ENCODE measurements at places on chromosomes 13 and 19.

DNA sequence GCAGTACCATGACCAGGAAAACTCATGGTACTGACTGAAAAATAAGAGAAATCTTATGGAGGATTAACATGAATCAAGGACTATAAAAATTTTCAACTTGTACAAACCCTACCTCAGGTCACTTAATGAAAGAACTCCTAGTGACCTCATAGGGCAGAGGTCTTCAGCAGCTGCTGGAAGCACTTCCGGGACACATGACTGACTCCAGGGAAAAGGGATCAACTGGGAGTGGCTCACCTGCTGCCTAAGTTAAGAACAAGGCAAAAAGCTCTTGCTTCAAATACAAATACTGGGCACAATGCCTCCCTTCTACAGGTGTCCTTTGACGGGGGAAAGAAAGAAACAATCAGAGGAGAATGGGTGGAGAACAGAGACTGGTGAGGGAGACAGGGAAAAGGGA, 18.6 kb downstream of the DOCK9 start:
- no peak for DNase-seq

- no peak for DNase-seq
Observed at GRCh38 chr13:93767917-93768409, 541.4 kb downstream of the GPC6 start.

DNA sequence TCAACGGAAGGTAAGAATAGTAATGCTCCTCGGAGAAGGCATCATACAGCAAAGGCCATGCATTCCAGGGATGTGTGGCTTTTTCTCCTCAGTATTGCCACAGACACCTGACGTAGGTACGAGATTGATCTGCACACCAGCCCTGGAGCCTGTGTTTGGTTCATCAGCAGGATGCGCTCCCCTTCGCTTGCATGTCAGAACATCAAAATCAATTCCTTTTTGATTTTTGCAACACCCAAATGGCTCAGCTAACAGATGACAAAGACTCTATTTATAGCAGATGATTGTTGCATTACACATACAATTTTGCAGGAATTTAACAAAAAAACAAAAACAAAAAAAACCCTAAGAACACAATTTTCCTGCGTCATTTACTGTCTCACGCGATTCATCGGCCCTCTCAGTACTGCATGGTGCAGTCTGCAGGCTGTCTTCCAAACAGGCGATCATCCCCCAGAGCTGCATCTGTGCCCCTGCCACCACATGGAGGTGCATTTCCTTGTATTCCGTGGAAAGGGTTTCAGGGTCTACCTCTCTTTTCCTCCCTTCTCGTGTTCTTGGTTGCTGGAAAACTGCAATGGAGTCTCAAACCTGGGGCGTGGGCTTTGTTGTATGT, 207.3 kb downstream of the TEX29 start:
- no peak for DNase-seq

- DNase-seq, result peak; percentile 83
Observed at GRCh38 chr19:36973021-36973843, 57.1 kb downstream of the ZNF568 start.

Measured in activated CD4-positive, alpha-beta memory T cell treated with anti-CD3 and anti-CD28 coated beads, Interleukin-2, amount 10 ng/mL, durations not matched to agents 7 days and 5 days (primary cell).